ENCODE measurements at places on chromosomes 6 and 20. TPM values are rescaled to one million over a fixed set of nuclear protein-coding genes. Genes with fewer than 3 reads are reported as not detected.

GRCh38 chr6:45209762-45210161 is 118.4 kb upstream of the RUNX2 start:
- no peak for DNase-seq

DNA sequence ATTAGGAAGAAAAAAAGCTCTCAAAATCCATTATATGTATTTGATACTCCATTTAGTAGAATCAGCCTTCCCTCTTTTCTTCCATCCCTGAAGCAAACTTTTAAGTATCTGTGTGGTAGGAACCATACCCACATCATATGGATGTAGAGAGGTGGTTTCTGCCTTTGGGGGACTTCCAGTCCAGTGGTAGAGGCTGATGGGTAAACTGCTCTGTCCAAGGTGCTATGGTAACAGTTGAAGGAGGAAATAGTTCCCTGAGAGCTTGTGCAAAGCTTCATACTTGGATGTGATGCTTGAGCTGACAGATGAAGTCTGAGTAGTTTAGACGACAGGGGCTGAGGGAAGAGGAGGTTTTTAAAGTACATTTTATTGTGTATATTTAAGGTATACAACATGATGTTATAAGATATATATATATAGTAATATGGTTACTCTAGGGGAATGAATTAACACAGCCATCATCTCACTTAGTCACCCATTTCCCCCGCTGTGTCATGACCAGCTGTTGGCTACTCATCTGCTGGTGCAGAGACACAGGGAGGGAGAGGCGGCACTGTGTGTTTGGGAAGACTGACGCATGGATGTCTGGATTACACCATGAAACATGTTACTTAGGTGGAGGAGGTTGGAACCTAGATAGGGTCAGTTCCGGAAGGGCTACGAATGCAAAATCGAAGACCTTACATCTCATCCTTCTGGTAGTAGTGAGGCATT is 185.2 kb downstream of the FARS2 start:
- DNase-seq: no peak

GRCh38 chr20:22763257-22763906 is 179.0 kb upstream of the FOXA2 start:
- peak; percentile 84 for DNase-seq

GRCh38 chr6:7145885-7146828 is 38.4 kb downstream of the RREB1 start:
- peak; percentile 86 for DNase-seq

DNA sequence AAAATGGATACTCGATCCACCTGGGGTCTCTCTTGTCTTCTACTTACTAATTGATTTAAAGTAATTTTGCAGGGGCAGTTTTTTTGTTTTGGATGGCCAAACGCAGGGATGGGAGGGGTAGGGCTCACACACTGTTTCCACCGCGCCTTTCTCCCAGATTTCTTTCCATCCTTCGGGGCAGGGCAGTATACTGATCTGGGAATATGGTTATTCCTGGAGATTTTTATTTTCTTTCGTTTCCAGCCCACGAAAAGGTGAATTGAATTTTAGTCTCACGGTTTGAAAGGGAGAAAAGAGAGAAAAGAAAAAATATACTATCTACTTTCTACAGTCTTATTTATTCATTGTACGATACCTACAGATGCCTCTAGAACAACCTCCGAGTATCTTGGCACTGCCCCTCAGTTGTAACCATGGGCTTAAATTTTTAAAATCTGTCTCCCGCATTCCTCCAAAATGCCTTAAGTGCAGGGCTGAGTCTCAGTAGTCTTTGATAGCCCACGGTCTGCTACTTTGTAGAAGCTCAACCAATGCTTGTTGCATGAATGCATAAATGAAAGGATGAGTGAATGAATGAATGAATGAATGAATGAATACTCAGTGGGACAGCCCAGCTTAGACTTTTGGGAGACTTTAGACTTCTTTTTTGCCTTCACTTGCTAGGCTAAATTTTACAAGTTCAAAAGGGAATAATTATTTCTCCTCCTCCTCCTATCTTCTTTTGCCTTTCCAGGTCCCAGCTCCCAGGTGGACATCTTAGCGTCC is 18.1 kb upstream of the TRIM27 start:
- DNase-seq: no peak

The HUS1B gene
- total RNA-seq: 0.86 TPM
